ENCODE measurements at places on chromosomes 16 and 17.
A peak's percentile ranks its signal among the peaks of the same experiment; 100 is the strongest.

GRCh38 chr16:52450916-52451315 is 96.0 kb downstream of the TOX3 start:
- no peak for DNase-seq

DNA sequence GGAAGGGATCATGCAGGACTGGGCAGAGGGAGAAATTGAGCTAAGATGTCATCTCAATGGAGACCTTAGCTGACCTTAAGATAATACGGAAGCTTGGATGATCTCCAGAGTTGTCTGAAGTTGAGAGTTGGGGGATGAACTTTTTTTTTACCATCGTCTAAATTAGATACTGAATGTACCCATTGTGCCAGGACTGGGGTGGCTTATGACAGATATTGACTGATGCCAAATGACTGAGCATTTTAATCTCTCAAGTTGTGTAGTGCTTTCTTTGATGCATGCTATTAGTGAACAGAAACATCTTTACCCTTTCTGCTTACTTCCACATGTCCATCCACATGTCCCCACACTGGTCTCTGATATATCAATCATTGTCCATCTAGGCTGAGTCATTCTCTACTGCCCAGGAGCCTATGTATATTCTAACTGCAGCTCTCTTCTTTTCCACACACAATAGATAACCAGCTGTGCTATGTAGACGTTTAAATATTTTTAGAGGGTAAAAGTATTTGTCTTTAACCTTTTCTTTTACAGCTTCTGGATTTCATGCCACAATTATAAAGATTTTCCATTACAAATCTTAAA is 60.2 kb upstream of the ZKSCAN2 start:
- DNase-seq: no peak

DNA sequence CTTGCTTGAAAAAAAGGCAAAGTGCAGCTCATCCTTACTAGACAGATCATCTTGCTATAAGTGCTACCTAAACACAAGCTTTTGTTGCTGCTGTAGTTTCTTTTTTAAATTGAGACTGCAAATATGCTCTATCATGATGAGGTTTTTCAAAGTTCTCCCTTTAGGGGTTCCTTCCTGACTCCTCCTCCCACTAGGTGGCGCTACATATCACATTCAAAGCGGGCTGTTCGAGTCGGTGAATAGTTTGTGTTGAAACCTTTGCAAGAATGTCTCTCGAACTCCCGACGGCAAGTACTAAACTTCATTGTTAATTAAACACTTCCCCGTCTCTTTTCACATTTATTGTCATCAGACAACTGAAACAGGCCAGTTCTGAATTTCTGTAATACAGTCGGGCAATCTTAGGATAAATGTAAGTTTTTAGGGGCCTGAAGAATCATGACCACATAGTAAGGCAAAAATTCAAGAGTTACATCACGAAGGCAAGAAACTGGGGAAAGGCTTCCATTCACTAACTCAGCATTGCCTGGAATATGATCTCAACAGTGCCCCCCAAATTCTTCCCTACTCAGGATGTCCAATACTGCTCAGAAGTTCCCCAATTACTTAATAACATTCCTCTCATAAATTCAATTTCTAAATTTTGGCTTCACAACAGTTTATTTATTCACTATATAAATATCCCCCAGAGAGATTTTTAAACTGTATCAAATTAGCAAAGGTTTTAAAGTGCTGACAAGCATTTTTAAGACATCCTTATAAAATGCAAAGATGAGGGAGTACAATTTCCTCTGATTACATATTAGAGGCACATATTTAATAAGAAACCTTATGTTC is 6.7 kb downstream of the HS3ST3A1 start:
- no peak for DNase-seq

GRCh38 chr17:38676706-38677504 is 2.1 kb upstream of the EPOP start:
- DNase-seq: peak; percentile 67
